RWPE1 (cell line): ENCODE measurements at places on chromosomes 7 and 10.

- DNase-seq: no peak
These were observed 224.9 kb downstream of the ACTR3B start for GRCh38 chr7:152984421-152984820.

- DNase-seq: peak; percentile 69
These were observed at the start of gene KMT2E for GRCh38 chr7:105013816-105014692. Gene KMT2E, plus strand, starts transcription at chr7:105014205. Its CDS starts 26,748 bp downstream, at chr7:105040953.

DNA sequence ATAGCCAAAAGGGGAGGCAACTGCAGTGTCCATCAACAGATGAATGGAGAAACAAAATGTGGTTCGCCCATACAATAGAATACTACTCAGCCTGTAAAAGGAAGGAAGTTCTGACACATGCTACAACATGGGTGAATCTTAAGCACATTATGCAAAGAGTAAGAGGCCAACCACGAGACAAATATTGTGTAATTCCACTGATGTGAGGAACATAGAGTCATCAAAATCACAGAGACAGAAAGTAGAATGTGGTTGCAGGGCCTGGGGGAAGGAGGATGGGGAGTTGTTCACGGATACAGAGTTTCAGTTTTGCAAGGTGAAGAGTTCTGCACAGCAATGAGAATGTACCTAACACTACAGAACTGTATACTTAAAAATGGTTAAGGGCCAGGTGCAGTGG lies 13.7 kb upstream of the C10orf71 start:
- no peak for DNase-seq

DNA sequence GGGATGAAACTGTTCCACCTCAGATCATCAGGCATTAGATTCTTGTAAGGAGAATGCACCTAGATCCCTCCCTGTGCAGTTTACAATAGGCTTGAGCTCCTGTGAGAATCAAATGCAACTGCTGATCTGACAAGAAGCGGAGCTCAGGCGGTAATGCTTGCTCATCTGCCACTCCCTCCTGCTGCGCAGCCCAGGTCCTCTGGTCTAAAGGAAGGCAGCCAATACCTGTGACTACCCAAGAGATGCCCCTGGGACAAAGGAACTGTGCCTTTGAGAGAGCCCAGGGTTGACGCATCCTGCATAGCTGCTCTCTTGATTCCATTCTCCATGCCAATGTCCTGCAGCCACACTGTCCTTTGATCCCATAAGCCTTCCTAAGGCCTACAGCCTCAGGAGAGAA lies 73.1 kb downstream of the ADCYAP1R1 start:
- DNase-seq: no peak

- no peak for DNase-seq
These were observed 61.2 kb downstream of the CDCA7L start for GRCh38 chr7:21884496-21884895.

DNA sequence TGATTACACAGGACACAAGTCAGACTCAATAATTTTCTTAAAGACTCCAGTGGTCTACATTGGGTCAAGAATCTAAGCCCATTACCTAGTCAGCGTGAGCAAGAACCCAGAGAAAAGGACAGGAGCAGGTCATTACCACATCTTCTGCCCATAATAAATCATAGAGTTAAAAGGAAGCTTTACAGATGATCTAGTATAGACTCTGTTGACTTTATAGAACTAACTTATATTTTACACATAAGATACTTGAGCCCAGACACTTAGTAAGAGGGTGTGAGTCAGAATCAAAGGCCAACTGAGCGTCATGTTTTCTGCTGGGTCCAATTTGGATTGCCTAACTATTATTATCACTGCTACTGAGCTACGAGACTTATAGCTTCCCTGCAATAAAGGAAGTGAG lies 206.1 kb upstream of the NPSR1 start:
- DNase-seq: peak; percentile 18

- no peak for DNase-seq
These were observed 442.4 kb downstream of the TYW1 start for GRCh38 chr7:67438913-67439505.

DNA sequence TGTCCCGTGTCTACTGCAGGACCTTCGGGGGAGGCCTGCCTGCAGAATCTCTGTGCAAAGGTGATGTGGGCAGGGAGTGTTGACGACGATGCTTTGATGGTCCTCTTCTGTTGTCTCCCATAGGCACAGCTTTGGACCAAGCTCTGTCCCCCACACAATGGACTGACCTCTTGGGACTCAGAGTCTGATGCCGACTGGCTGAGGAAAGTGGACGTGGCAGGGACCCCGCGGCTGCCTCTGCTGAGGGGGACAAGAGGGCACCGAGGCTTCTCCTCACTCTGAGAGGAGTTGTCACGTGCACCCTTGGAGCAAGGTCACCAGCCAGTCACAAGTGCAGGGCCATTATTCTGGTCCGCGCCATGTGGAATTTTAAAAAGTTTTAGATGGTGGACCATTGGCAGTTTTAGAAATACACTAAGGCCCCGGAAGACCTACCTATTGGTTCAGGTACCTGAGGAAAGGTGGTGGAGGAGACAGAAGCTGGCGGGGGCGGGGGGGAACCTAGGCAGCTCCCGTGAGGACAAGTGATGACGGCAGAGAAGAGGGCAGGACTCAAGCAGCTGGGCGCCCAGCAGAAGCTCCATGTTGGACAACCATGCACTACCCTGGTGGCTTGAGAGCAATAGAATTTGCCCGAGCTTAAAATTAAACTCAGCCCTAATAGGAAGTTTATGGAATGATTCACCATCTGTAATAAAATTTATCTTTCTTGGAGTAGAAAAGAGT lies 331.4 kb downstream of the PTPRN2 start:
- DNase-seq: no peak

DNA sequence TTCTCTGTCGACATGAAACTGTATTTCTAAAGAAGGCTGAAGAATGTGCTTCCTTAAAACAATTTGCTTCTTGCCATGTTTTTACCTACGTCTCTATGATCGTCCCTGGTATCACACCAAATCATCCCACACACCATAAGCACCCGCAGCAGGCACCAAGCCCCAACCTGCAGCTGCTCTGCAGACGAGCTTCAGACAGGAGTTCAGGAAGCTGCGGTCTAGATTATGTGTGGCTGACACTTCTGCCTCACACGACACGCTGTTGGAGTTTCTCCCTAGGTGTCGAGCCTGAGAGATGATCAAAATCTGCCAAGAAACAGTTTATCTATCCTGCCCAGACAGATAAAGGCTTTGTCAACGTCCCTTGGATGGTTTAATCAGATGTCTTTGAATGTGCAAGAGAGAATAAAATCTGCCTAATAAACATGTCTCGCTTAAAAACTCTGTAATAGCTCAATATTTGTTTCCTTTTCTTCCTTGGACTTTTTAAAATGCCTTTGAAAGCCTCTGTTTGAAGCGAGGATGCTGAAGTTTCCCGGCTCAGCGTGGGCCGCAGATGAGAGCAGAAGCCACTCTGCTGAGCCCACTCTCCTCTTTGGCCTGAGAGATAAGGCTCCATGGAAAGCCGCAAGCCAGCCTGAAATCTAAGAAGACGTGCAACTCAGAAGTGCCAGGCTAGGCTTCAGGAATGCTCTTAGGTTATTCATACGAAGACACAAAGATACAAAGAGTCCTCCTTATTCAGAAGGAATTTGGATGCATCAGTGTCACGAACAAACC lies 158.3 kb upstream of the PFKP start:
- no peak for DNase-seq

DNA sequence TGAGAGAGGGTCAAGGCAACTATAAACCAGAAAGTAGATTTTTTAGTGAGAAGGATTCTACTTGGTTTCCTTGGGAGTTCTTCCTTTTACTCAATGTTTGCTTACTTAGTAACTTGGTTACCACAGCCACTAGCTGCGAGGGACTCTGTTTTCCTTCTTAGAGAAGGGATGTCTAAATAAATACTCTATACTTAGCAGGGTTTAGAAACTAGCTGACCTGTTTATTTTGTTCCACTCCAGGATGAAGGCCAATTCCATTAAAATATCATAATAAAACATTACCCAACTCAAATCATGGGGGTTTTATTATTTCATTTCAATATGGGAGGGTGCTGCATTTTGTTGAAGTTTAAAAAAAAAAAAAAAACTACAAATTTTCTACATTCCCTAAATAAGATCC lies 87.3 kb downstream of the PPP1R3A start:
- DNase-seq: no peak

- DNase-seq: no peak
These were observed 384.1 kb upstream of the CNTNAP2 start for GRCh38 chr7:145732521-145732920.

DNA sequence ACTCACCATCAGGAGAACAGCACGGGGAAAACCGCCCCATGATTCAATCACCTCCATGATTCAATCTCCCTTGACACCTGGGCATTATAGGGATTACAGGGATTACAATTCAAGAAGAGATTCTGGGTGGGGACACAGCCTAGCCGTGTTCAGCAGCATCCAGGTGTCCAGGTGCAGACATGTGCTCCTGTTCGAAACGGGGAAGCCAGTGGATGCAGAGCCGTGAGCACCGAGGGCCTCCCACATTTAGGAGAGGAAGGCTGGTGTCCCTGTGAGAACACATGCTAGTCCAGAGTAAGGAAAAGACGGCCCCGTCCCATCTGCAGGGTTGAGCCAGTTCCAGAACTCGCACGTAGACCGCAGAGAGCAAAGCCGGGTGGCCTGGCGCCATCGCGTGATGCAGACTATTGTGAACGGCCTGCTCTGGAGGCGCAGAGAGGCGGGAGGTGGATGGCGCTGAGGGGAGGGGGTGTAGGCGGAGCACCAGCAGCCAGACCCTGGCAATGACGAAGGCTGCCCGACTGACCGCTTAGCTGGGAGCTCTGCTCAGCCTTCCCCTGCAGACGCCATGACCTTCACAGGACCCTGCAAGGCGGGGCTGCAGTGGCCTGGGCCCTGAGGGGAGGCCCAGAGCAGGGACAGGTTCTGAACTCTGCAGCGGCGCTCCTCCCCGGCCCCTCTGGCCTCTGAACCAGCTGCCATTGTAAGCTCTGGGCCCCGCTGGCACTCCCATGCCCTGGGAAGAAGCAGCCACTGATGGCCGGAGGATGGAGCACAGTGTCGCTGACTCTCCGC lies 141.6 kb upstream of the TCERG1L start:
- DNase-seq: no peak

GRCh38 chr10:76329891-76330575 lies 898.6 kb downstream of the LRMDA start:
- DNase-seq: peak; percentile 68

- DNase-seq: no peak
These were observed 326.0 kb downstream of the BICC1 start for GRCh38 chr10:58838561-58839208.

- no peak for DNase-seq
These were observed 28.4 kb downstream of the SYPL1 start for GRCh38 chr7:106083717-106084116.

DNA sequence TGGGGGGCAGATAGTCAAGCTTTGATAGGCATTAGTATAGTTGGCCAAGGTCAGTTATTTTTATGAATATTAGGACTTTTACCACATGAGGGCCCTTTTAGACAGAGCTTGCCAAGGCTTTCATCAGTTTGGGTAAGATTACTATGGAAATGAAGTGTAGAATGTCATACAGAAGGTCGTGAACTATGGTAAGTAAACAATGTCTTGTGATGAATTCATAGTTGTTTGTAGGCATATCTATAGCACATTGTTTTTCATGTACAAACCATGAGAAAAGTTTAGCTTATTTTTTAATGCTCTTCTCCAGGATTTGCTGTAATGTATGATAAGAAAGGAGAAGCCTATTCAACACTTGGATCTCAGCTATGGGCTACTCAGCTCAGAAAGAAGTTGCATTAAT lies 4.3 kb downstream of the OR2A2 start:
- DNase-seq: no peak

GRCh38 chr10:125008689-125009638 lies 67.0 kb downstream of the ZRANB1 start:
- DNase-seq: peak; percentile 26

- DNase-seq: no peak
These were observed 64.2 kb upstream of the MEOX2 start for GRCh38 chr7:15750727-15751126.

GRCh38 chr10:13559124-13559700 lies 27.6 kb upstream of the PRPF18 start:
- DNase-seq: no peak

DNA sequence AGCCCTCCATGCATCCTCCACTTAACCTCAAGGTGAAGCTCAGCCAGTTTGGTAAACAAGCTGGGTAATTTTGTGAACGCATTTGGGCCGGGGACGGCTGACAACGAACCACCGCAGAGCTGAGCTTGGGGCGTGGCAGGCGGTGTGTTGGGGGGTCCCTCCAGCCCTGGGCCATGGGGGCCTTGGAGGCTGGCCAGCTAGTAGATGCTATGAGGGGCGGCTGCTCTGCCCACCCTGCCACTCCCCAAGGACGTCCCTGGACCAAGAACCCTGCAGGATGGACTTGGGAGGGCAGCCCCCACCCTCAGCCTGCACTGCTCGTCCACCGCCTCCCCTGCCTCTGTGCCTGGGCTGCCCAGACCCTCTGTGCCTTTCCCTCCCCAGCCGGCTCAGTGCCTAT lies 12.0 kb upstream of the SCART1 start:
- DNase-seq: no peak

DNA sequence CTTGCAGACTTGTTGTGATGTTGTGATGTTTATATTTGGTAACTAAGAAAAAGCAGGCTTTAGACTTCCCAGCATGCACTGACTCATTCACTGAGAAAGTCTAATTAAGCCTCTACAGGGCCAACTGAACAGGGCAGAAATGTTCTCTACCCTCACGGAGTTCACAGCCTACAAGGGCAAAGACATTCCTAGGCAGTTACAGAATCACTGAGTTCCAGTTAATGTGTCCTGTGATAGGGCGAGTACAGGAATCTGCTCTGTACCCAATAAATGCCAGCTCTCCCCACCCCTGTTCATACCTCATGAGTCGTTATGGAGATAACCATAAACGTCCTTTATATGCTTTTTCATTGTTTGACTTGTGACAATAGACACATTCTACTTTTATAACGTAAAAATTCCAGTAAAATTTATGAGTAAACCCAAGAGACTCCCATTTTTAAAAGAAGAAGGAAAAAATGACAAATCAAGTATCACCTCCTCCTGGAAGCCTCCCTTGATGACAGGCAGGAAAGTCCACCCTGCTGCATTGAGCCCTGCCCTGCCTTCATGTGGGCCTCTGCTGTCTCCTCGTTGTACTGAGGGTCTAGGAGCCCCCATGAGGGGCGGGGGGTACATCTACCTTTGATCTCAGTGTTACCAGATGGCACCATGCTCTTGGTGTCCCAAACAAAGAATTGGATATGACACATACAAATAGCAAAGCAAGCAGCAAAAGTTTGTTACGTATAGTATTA lies 14.3 kb downstream of the MUC12 start:
- peak; percentile 41 for DNase-seq

- no peak for DNase-seq
These were observed 2.3 kb upstream of the SHH start for GRCh38 chr7:155814316-155815276.

- no peak for DNase-seq
These were observed 443.0 kb upstream of the MKI67 start for GRCh38 chr10:128568990-128569945.
